ENCODE measurements at places on chromosomes 5 and 9.

GRCh38 chr9:111063332-111063731 lies 25.1 kb upstream of the LPAR1 start:
- H3K4me3 ChIP-seq: no peak overlapping the region
- H3K4me1 ChIP-seq: no peaks in the 10 kb centered on the region
- no peaks in the 10 kb centered on the region for H3K27me3 ChIP-seq
- no peak overlapping the region for H3K27ac ChIP-seq

- H3K4me3 ChIP-seq: no peak overlapping the region
- H3K27me3 ChIP-seq: no peaks in the 10 kb centered on the region
- H3K4me1 ChIP-seq: no peaks in the 10 kb centered on the region
These were observed 656.8 kb upstream of the DMAC1 start for GRCh38 chr9:8456344-8456743.

GRCh38 chr5:126452477-126452876 lies 29.3 kb downstream of the GRAMD2B start:
- no peak for DNase-seq
- H3K4me1 ChIP-seq: peaks cover 34% of the 10 kb centered on the region
- no peaks in the 10 kb centered on the region for H3K27me3 ChIP-seq
- H3K36me3 ChIP-seq: no peaks in the 10 kb centered on the region
- H3K4me3 ChIP-seq: no peak overlapping the region

DNA sequence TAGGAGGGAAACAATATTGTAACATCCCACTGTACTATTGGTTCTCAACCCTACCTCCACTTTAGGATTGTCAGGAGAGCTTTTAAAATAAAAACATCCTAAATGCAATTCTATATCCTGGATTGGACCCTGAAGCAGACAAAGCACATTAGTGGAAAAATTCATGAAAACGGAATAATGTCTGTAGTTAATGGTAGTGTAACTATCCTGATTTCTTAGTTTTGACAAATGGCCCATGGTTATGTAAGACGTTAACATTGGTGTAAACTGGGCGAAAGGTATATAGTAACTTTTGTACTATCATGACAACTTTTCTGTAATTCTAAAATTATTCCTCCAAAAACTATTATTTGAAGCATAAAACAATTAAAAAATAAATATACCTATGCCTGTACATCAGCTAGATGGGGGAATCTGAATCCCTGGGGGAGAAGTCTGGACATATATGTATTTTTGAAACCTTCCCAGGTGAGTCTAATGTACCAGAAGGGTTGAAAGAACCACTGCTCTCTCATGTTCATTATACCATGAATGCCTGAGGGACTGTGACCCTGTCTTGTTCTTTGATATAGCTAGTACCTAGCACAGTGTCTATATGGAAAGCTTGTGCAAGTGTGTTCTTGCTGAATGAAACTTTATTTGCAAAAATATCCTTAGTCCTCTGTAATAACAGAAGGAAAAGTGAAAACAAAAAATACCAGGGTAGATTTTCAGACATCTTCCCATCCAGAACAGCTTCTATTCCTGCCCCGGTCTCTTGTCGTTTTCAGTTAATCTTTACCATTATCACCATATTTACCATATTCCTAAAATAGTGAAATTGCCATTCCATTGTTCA lies 3.4 kb upstream of the TRMO start:
- no peaks in the 10 kb centered on the region for H3K36me3 ChIP-seq
- DNase-seq: no peak

DNA sequence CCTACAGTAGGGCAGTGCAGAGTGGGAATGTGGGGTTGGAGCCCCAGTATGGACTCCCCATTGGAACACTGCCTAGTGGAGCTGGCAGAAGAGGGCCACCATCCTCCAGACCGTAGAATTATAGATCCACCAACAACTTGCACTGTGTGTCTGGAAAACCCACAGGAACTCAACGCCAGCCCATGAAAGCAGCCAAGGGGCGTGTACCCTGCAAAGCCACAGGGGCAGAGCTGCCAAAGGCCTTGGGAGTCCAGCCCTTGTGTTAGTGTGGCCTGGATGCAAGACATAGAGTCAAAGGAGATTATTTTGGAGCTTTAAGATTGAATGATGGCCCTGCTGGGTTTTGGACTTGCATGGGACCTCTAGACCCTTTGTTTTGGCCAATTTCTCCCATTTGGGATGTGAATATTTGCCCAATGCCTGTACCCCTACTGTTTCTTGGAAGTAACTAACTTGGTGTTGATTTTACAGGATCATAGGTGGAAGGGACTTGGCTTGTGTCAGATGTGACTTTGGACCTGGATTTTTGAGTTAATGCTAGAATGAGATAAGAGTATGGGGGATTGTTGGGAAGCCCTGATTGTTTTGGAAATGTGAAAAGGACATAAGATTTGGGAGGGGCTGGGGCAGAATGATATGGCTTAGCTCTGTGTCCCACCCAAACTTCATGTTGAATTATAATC lies 266.8 kb downstream of the SEMA5A start:
- H3K4me3 ChIP-seq: no peak overlapping the region
- H3K27me3 ChIP-seq: no peaks in the 10 kb centered on the region
- no peaks in the 10 kb centered on the region for H3K36me3 ChIP-seq

DNA sequence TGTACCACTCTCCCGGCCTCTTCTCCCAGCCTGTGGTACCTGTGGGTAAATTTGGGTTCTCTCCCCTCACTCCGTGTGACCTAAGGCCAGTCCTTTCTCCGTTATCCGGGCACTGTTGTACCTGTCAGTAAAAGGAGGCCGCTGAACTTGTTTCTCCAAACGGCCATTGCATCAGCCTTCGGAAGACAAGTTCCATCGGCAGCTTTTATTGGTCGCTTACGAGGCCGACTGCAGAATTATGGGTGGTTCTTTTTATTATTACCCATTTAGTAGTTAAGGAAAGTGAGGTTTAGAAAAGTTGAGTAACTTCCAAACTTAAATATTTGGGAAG lies 558 bp downstream of the GRPEL2 start:
- no peaks in the 10 kb centered on the region for H3K27me3 ChIP-seq
- DNase-seq: no peak
- H3K36me3 ChIP-seq: no peaks in the 10 kb centered on the region
- no peaks in the 10 kb centered on the region for H3K4me1 ChIP-seq
- H3K27ac ChIP-seq: peak overlapping the region; percentile 85

- H3K36me3 ChIP-seq: peaks cover 85% of the 10 kb centered on the region
- no peak for DNase-seq
- peaks cover 76% of the 10 kb centered on the region for H3K4me1 ChIP-seq
- peak overlapping the region; percentile 98 for H3K4me3 ChIP-seq
- no peaks in the 10 kb centered on the region for H3K27me3 ChIP-seq
- no peak overlapping the region for H3K27ac ChIP-seq
These were observed 4.4 kb downstream of the HNRNPH1 start for GRCh38 chr5:179618923-179619554.

DNA sequence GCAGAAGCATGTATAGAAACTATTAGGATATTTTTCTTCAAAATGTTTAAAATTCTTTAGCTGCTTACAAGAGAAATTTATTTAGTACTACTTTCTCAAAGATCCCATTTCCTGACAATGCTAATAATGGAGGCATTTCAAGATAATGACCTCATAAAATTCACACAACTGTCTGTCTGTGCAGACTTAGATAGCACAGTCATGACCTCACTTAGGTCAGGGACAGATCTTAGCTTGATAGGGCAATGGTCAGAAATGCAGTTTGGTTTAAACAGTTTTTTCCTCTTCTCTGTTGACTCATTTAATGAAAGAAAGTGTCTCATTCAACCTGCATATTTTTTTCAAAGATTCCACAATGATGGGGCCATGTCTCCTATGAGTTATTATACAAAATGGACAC lies 128.4 kb downstream of the GRIA1 start:
- H3K4me3 ChIP-seq: no peak overlapping the region
- no peak overlapping the region for H3K27ac ChIP-seq
- DNase-seq: no peak
- H3K36me3 ChIP-seq: no peaks in the 10 kb centered on the region
- no peaks in the 10 kb centered on the region for H3K4me1 ChIP-seq

GRCh38 chr5:135310328-135310989 lies 88.6 kb downstream of the MACROH2A1 start:
- no peak overlapping the region for H3K27ac ChIP-seq
- no peak overlapping the region for H3K4me3 ChIP-seq
- no peaks in the 10 kb centered on the region for H3K4me1 ChIP-seq
- no peaks in the 10 kb centered on the region for H3K27me3 ChIP-seq
- H3K36me3 ChIP-seq: no peaks in the 10 kb centered on the region

DNA sequence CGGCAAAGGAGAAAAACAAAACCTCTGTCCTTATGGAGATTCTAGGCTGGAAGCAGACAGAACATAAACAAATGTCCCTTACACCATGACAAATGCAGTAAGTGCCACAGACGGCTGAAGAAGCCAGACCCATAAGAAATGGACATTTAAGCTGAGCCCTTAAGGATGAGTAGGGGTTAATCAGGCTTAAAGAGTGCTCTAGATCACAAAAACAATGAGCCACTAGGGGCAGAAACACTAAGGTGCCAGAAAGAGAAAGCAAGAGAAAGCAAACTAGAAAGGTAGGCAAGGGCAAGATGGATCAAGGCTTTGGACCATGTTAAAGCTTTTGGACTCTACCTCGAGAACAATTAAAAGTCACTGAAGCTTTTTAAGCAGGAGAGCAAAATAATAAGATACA lies 326.9 kb upstream of the WWC1 start:
- DNase-seq: no peak
- H3K4me3 ChIP-seq: no peak overlapping the region
- H3K27ac ChIP-seq: no peak overlapping the region
- no peaks in the 10 kb centered on the region for H3K36me3 ChIP-seq

- no peaks in the 10 kb centered on the region for H3K4me1 ChIP-seq
- no peak overlapping the region for H3K4me3 ChIP-seq
- no peak overlapping the region for H3K27ac ChIP-seq
These were observed 632.3 kb upstream of the TLE4 start for GRCh38 chr9:78939311-78940065.

DNA sequence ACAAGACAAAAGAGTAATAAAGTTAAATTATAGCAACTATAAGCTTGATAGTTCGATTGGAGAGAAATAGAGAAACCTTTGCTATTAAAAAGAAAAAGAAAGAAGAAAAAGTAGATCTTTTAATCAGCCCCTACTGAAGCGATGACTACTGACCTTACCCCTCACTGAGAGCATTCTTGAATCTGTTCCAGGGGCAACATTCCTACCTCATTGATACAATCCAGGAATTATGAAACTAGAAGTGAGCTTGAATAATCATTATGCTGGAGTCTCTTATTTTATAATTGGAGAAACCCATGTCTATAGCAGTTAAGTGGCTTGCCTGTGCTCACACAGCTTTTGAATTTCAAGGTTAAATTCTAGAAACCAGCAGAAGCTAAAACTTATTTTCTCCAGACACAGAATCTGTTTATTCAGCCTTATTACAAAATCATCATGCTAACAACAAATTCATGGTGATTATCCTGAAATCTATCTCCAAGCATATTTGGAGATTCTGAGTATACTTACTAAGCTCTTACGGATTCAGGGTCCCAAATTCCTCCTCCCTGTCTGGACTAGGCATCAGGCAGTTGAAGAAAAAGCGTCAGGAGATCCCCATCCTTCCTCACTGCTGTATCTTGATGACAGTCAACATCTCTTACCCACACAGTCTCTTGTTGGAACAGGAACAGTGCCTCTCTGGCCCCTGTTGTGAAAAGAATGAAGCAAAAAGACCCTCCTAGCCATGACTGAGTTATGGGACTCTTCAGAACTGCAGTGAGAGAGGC lies 547.6 kb upstream of the WWC1 start:
- H3K27me3 ChIP-seq: no peaks in the 10 kb centered on the region
- no peaks in the 10 kb centered on the region for H3K36me3 ChIP-seq
- no peak overlapping the region for H3K27ac ChIP-seq
- no peak overlapping the region for H3K4me3 ChIP-seq
- no peaks in the 10 kb centered on the region for H3K4me1 ChIP-seq

DNA sequence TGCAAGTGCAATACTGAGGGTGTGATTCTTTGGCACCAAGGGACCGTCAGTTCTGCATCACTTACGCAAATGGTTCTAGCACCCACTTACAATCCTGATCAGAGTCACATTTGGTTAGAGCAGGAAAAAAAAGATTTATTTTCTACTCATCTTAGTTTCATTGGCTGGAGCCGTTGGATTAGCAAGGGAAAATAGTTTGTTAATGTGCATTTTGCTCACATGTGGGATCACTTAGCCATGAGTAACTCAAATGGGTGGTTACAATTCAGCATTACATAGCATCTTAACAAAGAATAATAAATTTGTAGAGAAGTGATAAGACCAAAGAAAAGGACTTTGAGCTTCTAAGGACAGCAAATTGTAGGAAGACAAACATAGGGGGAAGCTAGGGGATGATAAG lies 216.9 kb downstream of the AUH start:
- H3K36me3 ChIP-seq: no peaks in the 10 kb centered on the region
- no peak overlapping the region for H3K4me3 ChIP-seq
- H3K27ac ChIP-seq: no peak overlapping the region
- no peaks in the 10 kb centered on the region for H3K4me1 ChIP-seq
- H3K27me3 ChIP-seq: no peaks in the 10 kb centered on the region

- H3K27ac ChIP-seq: no peak overlapping the region
- H3K4me3 ChIP-seq: no peak overlapping the region
- H3K36me3 ChIP-seq: no peaks in the 10 kb centered on the region
- peaks cover 23% of the 10 kb centered on the region for H3K4me1 ChIP-seq
These were observed 115.5 kb downstream of the CARTPT start for GRCh38 chr5:71834601-71835000.

GRCh38 chr9:68698943-68699509 lies 6.0 kb upstream of the PIP5K1B start:
- H3K27ac ChIP-seq: no peak overlapping the region
- no peak for DNase-seq
- H3K4me3 ChIP-seq: no peak overlapping the region

GRCh38 chr9:134158753-134159392 lies 5.5 kb downstream of the RNU6ATAC start:
- no peak for DNase-seq
- H3K36me3 ChIP-seq: peaks cover 56% of the 10 kb centered on the region
- peaks cover 12% of the 10 kb centered on the region for H3K4me1 ChIP-seq
- H3K27me3 ChIP-seq: no peaks in the 10 kb centered on the region
- no peak overlapping the region for H3K27ac ChIP-seq

- no peak for DNase-seq
- no peaks in the 10 kb centered on the region for H3K36me3 ChIP-seq
- no peak overlapping the region for H3K4me3 ChIP-seq
- no peak overlapping the region for H3K27ac ChIP-seq
- H3K27me3 ChIP-seq: no peaks in the 10 kb centered on the region
These were observed 134.5 kb downstream of the MED10 start for GRCh38 chr5:6243706-6244338.

DNA sequence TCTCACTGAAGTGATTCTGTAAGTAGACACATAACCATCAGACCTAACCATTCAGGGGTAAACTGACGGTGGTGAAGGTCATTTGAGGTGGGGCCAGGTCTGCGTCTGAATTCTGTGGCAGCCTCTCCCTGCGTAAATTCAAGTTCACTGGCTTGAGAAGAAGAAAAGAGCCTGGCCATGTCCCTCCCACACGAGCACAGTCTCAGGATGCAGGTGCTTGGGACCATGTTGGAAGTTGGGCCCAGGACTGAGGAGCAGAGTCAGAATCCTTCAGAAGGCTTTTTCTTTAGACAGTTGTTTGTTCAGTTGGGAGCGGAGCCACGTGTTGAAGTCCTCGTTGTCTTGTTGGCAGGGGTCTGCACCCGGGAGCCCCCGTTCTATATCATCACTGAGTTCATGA lies 24.1 kb downstream of the QRFP start:
- peaks cover 25% of the 10 kb centered on the region for H3K4me1 ChIP-seq
- no peaks in the 10 kb centered on the region for H3K27me3 ChIP-seq
- H3K27ac ChIP-seq: peak overlapping the region; percentile 86
- H3K4me3 ChIP-seq: no peak overlapping the region
- peaks cover 16% of the 10 kb centered on the region for H3K36me3 ChIP-seq
- no peak for DNase-seq
